ENCODE measurements at places on chromosomes 6 and 20. TPM values are rescaled to one million over a fixed set of nuclear protein-coding genes. Genes with fewer than 3 reads are reported as not detected.
A peak's percentile ranks its signal among the peaks of the same experiment; 100 is the strongest.

The RNASET2 gene
- total RNA-seq, result 68.5 TPM

DNA sequence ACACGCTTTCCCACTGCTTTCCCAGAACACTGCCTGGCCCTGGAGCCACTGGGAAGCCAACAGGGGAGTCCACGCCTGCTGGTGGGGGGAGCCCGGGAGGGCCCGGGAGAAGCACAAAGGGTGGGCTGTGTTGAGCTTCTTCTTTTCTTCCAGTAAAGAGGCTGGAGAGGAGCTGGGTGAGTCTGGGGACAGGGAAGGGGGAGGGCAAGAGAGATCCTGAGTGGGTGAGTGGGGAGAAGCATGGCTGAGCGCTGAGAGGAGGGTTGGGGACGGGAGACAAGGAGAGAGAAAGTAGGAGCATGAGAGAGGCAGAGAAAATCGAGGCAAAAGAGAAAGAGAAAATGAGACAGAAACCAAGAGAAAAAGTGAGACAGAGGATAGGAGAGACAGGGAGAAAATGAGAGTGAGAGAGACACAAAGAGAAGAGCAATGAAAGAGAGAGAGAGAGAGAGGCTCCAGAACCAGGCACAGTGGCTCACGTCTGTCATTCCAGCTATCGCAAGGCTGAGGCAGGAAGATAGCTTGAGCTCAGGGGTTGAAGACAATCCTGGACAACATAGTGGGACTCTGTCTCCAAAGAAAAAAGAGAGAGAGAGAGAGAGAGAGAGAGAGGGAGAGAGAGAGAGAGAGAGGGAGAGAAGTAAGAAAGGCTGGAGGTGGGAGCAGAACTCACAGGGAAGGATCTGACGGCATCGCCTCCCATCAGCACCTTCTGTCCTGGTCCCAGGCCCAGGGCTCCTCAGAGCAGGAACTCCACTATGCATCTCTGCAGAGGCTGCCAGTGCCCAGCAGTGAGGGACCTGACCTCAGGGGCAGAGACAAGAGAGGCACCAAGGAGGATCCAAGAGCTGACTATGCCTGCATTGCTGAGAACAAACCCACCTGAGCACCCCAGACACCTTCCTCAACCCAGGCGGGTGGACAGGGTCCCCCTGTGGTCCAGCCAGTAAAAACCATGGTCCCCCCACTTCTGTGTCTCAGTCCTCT lies 2.0 kb downstream of the LST1 start:
- no peak overlapping the region for H3K27ac ChIP-seq
- H3K27me3 ChIP-seq, result no peaks in the 10 kb centered on the region
- peaks cover 56% of the 10 kb centered on the region for H3K4me1 ChIP-seq
- no peak for DNase-seq
- no peaks in the 10 kb centered on the region for H3K36me3 ChIP-seq

DNA sequence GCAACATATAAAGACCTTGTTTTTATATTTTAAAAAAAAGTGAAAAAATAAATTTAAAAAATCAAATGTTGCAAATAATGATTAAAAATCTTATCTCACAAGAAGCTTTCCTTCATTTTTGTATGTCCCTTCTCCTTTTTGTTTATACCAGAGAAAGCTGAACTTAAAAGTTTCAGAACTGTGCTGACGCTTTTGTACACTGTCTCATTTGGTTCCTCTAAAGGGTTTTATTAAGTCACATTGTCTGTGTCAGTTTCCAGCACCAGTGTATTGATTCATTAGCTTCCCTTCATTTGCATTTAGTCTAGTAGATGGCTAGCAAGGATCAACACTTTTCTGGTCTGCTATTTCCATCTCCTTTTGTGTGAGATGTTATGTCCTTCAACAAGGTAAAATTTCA lies 6.7 kb downstream of the PCED1A start:
- peaks cover 3% of the 10 kb centered on the region for H3K4me1 ChIP-seq
- no peak for DNase-seq
- peaks cover 24% of the 10 kb centered on the region for H3K36me3 ChIP-seq

The SLC22A23 gene
- total RNA-seq, result 24.4 TPM

The BPHL gene
- 14.9 TPM for total RNA-seq

DNA sequence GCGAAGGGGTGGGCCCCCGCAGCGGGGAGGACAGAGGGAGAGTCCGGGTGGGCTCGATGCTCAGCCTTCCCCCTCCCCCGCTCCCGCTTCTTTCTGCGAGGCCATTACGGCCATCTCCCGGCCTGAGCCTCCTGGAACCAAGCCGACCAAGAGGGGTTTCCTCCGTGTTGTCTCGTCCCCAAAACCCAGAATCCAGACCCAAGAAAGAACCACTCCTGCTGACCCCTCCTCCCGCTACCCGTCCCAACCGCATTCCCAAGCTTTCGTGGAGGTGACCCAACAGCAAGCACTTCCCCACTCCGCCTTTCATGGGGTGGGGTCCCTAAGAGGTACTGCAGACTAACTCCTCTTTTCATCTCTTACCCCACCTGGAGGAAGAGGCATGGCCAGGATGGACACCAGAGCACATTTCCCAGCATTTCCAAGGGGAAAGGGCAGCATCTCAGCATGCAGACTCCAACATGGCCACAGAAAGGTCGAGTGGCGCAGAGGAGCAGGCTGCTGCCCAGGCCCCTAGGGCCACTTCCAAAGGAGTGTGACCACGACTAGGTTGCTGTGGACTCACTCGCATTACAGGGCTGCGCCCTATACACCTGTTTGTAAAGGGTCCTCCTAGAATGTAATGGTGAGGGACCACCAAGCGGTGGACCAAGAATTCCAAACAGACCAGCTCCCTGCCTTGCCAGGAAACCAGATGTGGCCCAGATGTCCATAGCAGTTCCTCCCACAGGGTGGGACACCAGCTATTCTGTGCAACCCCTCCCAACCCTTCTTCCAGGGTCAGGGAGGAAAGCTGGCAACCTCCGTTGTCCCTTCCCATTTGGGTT lies 53.4 kb downstream of the MRPL14 start:
- H3K4me1 ChIP-seq, result peaks cover 14% of the 10 kb centered on the region
- no peak overlapping the region for H3K27ac ChIP-seq
- peak overlapping the region; percentile 25 for H3K4me3 ChIP-seq
- DNase-seq, result no peak
- H3K36me3 ChIP-seq, result no peaks in the 10 kb centered on the region
- no peaks in the 10 kb centered on the region for H3K27me3 ChIP-seq

DNA sequence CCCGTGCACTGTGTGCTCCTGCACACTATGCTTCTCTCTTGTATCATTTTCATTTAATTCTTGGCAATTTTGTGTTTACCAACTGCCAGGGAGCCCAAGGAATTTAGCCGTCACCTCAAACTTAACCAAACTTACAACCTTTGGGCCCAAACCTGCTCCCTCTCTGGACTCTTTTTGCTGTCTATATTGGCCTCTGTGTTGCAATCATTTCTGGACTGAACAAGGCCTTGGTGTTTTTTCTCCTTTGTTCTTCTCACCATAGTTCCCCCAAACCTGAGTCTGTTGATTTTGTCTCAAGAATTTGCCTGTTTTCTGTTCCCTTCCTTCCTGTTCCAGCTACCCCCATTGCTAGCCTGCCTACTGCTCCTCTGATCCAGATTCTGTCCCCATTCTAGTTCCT lies 19.2 kb downstream of the DCBLD1 start:
- peaks cover 7% of the 10 kb centered on the region for H3K36me3 ChIP-seq
- no peak overlapping the region for H3K4me3 ChIP-seq
- H3K27ac ChIP-seq, result no peak overlapping the region
- H3K27me3 ChIP-seq, result no peaks in the 10 kb centered on the region
- peaks cover 42% of the 10 kb centered on the region for H3K4me1 ChIP-seq
